ENCODE measurements at places on chromosomes 7 and 10. TPM values are rescaled to one million over a fixed set of nuclear protein-coding genes. Genes with fewer than 3 reads are reported as not detected.

DNA sequence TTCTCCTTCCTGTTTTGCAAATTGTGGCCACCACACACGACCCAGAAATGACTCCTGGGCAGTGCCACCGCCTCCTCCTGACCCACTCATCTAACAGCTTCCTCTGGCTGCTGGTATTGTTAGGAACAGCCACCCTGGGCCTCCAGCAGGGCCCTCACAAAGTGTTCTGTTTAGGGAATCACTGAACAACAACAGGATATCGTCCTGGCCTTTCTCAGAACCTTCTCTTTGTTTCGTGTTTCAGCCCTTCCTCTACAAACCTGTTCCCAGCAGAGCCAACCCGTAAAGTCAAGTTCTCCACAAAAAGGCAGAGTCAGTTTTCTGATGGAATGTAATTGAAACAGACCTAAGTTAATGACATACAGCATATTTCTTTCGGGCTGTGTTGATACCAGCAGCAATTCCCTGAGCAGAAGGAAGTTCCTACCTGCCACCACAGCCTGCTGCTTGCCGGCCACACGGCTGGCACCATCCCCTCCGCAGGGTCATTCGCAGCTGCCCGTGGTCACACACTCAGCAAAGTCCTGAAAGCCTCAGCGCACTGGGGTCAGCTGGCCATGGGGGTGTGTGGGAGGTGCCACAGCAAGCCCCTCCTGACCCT lies 91.7 kb upstream of the PITRM1 start:
- no peak for DNase-seq

RGS10 gene
- 63.1 TPM for polyA plus RNA-seq

- no peak for DNase-seq
Observed at GRCh38 chr7:28280516-28280915, 99.9 kb upstream of the JAZF1 start.

DNA sequence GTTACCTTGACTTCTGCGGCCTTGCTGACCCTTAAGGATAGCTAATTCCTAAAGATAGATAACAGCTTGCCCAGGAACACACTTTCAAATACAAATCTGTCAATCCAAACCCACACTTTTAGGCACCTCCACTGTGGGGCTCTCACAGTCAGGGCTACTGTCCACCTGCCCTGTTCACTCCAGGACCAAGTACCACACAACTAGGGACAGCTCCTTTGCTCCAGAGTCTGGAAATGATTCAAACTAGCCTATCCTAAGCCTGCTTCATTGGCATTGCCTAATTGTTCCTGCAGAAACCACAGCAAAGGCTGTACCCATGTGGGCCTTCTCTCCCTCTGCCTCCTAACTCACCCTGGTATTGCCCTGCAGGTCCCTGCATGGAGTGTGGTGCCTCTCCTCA lies 538.9 kb upstream of the IGFBP3 start:
- no peak for DNase-seq

GRCh38 chr10:119663866-119664698 lies 12.9 kb downstream of the BAG3 start:
- no peak for DNase-seq

SRGN gene
- polyA plus RNA-seq: 34.5 TPM

TDRD1 gene
- 0.22 TPM for polyA plus RNA-seq

DNA sequence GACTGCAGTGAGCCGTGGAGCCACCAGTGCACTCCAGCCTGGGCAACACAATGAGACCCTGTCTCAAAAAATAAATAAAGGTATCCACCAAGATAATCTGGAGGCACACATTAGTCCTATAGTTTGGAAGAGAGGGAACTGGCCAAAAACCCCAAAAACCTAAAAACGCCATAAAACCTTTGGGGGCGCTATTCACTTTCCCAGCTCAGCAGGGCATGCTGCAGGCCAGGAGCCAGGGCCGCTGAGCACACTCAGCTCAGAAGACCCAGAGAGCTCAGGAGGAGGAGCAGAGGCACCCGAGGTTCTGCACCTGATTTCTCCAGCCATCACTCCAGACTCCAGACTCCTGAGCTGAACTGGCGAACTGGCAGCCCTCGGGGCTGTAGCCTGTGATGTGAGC lies 167.2 kb upstream of the IMMP2L start:
- no peak for DNase-seq

- DNase-seq: no peak
Observed at GRCh38 chr7:77684030-77684429, 12.2 kb upstream of the RSBN1L start.

SLC26A5 gene
- polyA plus RNA-seq: 0.09 TPM

- DNase-seq: no peak
Observed at GRCh38 chr7:117942780-117943179, 69.5 kb upstream of the CTTNBP2 start.

DNA sequence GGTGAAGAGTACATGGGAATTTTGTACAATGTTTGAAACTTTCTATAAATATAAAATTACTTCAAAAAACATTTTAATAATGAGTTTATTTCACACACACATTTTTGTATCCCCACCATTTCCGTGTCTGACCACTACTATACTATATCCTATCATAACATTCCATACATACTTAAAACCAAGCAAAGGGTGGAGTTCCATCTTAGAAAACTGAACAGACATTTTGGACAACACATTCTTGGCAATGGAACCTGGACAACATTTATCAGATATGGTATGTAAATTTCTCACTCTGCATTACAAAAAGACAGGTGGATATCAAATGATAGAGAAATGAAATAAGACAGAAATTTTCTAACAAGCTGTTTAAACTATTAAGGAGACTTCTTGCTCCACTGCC lies 168.9 kb downstream of the TWIST1 start:
- DNase-seq: no peak

C10orf53 gene
- polyA plus RNA-seq: 0.03 TPM

DNA sequence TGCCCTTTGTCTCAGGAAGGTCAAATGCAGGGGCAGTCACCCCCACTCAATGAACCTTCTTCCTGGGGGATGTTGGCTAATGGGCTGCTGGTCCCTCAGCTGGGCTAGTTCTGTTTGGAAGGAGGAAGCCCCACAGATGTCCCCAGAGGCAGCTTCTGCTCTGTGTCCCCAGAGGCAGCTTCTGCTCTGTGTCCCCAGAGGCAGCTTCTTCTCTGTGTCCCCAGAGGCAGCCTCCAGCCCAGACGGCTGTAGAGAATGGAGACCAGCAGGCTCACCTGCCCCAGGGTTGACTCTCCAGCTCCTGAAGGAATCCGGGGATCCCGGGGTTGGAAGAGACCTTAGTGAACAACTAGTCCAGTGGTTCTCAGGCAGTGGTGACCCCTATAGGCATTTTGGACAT lies 62.5 kb upstream of the LEP start:
- DNase-seq: no peak

DNA sequence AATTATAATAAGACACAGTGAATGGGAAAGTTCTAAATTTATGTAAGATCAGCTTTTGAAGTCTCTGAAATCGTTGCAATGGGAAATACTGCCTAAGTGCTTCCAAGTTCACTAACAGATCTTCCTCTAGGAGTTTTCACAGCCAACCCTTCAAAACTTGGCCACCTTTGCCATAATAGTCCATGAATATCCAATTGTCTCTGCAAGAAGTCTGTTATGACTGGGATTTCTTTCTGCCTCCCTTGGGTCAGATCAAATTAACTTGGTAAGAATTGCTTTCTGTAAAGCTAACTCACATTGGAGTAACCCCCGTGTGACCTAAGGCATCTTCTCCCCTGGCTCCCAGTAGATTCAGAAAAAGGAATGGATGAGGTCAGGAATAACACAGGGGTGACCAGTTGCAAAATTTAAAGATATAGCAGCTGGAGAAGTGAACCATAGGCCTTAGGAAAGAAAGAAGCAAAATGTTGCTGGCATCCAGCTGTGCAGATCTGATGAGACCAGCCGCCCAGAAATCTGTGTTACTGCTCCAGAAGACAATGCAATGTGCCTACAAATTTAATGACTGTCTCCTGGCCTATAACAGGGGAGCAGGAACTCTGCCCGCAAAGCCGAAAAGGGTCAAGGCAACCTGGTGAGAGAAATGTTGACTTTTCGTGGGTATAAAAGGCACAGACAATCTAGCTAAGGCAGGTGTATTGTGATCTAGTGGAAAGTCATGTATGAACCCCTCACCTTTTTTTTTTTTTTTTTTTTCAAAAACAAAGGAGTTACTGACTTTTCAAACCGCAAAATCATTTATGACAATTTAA lies 7.5 kb upstream of the OPTN start:
- DNase-seq: no peak

DNA sequence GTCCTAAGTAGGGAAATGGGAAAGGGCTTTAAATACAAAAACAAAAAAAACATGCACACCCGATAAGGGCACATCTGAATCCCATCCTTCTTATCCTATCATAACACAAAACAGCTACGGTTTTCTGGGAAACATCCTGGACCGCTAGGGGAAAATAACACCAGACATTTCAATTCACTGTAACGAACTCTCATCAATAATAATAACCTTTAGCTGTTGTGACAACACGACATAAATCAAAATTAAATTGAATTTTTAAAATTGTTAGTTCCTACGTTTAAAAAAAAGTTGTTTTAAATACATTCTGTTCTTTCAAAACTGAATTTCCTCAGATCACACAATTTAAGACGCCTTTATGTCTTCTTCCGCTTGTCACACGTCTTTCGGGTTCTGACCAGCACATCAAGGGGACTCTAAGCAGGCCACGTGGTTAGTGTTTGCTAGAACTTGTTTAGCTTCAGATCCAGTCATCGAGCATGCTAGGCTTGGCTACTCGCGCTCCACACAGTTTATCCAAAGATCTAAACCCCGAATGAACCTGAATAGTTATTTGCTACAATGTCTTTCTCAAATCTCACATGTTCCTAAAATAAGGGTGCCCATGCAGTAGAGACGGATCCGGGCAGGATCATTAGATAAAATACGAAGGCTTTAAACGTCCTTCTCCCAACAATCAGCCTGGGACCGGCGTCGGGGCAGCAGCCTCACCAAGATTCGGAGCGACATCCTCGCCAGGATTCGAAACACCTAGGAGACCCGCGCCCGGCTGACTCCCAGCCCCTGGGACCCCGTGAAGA lies 839 bp downstream of the IKZF5 start:
- DNase-seq: peak; percentile 47

DNA sequence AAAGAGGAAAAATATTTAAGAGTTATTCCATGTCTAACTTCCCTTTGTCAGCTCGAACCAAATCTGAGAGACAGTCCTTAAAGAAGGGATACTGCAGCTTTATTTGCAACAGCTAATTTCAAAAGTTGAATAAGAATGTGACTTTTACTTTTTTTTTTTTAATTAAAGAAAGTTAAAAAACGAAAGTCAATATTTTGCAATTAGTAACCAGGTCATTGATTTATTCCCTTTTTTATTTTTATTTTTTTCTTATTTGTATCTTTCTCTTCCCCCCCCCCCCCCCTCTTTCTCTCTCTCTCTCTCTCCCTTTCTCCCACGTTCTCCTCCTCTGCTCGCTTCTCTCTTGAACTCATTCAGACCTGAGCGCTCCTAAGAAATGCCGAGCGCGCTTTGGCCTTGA lies 209.5 kb downstream of the TCF7L2 start:
- no peak for DNase-seq

LAMB4 gene
- 0.42 TPM for polyA plus RNA-seq

DNA sequence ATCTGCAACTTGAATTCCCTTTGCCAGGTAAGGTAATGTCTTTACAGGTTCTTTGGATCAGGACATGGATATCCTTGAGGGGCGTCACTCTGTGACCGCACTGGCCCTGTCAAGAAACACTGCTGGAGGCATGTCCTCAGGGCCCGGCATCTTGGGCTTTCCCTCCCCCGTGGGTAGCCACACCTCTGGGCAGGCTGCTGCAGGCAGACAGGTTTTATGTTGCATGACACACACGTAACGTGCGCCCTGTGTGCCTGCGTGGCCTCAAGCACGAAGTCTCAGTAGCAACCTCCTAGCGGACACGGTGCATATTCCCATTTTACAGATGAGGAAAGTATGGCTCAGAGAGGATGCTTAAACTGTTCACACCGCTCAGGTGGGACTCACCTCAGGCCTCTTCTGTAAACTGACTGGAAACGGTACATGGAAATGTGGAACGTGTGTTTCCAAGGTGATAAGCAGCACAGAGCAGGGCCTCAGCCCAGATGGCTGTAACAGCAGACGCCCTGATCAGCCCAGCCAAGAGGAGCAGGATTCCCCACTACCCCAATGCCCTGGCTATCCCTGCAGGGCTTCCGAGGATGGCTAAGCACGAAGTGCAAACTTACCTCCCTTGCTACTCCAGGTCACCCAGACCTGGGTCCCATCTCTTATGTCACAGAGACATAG lies 553.6 kb downstream of the TCERG1L start:
- DNase-seq: no peak

DNA sequence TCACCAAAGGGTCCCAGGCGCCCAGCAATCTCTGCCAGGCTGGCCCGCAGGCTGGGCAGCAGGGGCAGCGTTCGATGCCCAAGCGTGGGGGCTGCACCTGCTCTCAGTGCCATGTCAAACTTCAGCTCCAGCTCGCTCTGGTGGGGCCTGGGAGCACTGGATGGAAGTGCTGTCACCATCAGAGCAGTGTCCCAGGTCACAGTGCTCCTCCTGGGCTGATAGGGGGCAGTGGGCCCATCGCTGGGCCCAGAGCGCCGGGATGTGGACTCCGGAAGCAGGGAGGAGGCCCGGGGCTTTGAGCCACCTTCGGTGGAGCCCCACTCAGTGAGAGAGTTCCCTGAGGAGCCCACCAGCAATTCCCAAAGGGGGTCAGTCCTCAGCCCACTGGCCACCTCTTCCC lies 2.2 kb downstream of the PRRT4 start:
- DNase-seq: no peak

GIMAP4 gene
- polyA plus RNA-seq: 17.8 TPM

DNA sequence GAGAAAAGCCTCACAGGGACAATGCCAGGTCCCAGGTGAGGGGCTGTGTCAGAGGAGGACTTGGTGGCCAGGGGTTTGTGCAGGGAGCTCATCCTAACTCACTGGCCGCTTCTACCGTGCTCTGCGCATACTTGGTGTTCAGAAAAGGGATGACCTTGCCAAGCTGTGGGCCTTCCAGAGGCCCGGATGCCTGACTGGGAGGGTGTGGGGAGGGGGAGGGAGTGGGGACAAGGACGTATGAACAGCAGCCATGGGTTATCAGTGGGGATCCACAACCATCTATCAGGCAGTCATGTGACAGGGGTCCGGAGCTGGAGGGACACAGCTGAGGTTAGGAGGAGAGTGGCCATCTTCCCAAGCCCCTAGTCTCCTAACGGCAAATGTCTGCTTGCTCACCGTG lies 6.2 kb downstream of the SFXN4 start:
- no peak for DNase-seq

SH2B2 gene
- polyA plus RNA-seq: 1.6 TPM

All from large intestine (tissue), 12 donors.